NCI-H187 treated with DMSO at 0.1 percent for 48 hours (cell line): ENCODE measurements at places on chromosomes 7 and 10.

DNA sequence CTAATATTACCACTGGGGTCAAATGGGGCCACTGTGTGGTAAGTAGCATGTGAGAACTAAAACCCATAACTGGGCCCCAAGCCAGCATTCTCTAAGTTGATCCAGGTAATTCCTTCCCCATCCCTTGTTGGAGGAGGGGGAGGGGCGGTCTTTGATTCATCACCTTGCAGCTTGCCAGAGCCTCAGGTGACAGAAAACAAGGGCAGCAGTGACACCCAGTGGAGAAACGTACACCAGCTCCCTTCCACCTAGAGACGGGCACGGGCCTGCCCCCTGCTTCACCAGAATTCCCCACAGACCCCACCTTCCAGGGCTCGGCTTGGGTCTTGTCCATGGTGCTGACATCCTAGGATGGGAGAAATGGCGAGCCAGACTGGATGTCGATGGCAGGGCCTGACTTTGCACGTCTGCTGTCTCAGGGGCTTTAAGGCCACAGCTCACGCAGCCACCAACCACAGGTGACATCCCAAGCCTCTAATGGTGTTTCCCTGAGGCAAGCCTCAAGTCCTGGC, 102.0 kb downstream of the STRA8 start:
- DNase-seq: peak; percentile 40

DNA sequence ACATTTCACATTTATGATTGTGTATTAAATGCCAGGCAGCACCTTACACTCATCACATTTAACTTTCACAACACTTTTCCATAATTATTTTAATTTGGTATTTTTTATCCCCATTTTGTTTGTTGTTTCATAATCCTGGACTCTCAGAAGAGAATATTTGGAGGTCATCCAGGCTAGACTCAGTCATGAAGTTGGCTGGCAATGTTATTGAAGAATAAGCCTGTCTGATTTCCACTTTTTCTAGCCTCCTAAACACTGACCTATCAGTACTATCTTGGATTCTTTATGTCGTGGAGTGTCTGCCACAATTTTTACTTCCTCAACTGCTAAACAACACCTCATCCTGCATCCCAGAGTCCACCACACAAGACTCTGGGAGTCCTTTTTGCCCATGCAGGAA, 372.3 kb upstream of the NRP1 start:
- DNase-seq: no peak

GRCh38 chr10:15758618-15759017, 38.9 kb upstream of the ITGA8 start:
- no peak for DNase-seq

DNA sequence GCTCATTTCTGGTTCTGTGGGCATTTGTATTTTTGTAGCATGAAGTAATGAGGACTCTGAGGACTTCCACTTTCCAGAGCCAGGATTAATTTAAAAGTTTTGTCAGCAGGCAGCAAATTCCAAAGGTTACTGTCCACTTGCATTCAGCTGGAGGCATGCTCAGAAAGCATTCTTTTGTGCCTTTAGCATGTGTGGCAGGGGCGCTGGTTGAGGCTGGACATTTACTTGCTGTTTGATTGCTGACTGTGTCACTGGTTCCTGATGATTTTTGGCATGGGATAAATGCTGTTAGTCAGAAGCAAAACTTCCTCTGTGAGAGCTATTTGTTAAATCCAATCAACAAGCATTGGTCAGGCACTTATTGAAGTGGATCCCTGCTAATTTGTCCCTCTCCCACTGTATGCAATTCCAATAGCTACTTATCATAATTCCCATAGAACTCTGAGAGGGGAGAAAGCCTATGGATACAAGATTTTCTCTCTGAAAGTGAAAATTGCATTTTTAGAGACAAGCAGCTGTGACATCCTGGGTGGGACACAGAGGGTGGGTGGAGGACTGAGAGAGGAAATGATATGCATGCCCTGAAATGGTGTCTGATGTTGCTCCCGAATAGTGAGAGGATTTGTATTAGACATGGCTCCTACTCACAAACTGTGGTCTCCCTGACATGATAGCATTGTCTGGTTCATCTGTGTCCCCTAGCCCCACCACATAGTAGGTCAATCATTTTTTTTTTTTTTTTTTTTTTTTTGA, 161.2 kb upstream of the WDR11 start:
- no peak for DNase-seq

DNA sequence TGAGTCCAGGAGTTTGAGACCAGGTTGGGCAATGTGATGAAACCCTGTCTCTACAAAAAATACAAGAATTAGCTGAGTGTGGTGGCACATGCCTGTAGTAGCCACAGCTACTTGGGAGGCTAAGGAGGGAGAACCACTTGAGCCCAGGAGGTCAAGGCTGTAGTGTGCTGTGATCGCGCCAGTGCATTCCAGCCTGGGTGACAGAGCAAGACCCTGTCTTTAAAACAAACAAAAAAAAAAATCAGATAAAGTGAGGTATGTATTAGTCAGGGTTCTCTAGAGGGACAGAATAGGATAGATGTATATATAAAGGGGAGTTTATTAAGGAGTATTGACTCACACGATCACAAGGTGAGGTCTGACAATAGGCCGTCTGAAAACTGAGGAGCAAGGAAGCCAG, 101.5 kb upstream of the GPR26 start:
- no peak for DNase-seq

- no peak for DNase-seq
Observed at GRCh38 chr10:61763778-61764177, 101.0 kb downstream of the CABCOCO1 start.

DNA sequence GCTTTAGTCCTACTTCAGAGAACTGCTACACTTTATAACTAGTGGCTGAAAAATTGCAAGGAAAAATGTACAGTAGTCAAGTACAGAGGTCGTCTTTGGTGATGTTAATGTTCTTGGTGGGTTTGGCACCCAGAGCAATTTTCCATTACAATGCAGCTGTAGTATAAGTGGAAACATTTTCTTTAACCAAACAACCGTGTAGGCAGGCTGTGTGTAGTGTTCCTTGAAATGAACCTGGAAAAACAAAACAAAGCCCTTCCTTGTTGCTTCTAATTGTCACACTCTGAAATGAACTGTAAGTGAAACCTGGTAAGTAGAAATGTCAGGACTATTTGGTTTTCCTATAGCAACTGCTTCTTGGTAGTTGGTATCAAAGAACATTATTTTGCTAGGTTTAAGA, 256.9 kb downstream of the MDFIC start:
- peak; percentile 4 for DNase-seq

- no peak for DNase-seq
Observed at GRCh38 chr7:92827464-92828120, 8.8 kb downstream of the CDK6 start.

DNA sequence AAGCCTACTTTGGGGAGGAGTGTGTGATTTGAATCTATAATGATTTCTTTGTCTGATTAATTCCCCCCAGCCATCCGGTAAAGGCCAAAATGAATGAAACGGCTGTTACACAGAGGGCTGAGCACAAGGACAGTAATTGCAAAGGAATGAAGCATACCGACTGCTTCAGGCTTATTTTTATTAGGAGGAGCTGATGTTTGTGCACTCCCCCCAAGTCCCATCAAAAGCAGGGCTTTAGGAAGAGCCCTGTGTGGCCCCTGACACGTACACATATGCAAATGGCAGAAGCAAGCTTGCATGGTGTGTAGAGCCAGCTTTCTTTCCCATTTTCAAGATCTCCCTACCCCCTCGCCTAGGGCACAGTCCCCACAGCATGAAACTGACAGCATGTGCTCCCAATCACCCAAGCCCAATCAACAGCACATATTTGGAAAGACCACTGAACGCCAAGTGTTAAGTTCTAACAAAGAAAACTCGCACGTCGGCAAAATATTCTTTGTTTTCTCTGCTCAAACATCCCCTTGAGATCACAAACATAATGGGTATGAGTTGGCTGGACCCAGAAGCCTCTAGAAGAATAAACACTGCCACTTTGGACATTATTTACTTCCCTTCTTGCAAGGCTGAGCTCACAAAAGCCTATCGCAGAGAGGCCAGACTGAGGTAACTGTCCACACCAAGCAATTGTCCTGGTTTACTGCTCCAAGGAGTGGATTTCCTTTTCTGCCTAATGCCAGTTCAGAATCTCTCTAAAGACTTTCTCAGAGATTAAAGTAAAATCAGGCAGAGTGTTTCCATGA, 143.0 kb downstream of the CUBN start:
- no peak for DNase-seq

DNA sequence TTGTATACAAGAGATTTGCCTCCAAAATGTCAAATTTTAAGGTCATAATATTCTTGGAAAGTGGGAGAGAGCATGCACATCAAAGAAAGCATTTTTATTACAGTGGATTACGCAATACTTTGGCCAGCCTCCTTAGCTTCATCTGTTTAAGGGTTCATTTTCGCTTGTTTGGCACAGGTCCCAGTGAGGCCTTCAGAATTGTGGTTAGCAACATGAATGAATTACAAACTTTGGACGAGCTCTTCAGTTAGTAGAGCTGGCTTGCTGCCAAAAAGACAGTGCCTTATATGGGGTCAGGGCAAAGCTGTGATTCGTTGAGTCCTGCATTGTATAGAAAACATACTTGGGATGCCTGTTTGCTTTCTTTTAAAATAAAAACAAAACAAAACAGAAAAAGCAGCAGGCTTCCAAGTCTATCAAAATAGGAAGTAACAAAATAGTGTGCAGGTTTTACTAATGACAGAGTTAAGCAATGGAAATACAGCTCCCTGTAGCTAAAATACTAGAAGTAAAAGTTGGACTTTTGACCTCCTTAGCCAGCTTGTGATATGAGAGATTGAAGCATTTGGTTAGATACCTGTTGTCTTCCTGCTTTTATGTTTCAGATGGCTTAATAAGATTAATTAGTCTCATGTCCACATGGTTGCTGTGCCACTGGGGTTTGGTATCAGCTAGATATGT, 190.8 kb downstream of the MLLT10 start:
- DNase-seq: peak; percentile 75

DNA sequence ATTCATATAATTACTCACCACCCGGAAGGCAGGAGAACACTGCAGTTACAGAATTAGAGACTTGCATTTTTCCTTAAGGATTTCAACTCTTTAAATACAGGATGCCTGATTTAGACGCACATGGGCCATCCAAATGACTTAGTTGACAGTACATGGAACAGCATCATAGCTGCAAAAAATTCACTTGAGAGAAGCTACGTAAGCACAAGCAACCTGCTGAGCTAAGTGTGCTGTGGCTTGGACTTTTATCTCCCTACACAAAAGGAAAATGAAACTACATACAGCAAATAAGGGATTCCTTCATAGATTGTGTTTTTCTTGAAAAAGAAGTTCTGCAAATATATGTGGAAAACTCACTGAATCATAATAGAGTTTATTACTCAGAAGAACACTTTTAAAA, 152.6 kb downstream of the POU6F2 start:
- no peak for DNase-seq

DNA sequence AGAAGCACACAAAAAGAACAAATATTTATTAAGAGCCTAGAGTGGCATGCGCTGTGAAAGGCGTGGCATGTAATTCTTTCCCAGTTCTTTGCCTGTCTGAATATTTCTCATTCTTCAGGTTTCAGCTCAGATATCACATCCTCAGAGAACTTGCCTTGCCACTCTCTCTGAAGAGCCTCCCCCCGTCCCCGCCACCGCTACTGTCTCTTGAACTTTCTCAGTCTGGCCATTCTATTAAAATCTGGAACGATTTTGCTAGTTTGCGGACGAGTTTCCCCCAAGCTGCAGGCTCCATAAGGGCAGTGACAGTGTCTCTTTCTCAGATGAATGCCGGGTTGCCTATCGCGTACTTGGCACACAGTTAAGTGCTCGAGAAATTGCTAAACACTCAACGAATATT, 787 bp upstream of the PLEKHA1 start:
- DNase-seq: no peak

- DNase-seq: no peak
Observed at GRCh38 chr7:122103064-122103463, 41.0 kb downstream of the AASS start.

DNA sequence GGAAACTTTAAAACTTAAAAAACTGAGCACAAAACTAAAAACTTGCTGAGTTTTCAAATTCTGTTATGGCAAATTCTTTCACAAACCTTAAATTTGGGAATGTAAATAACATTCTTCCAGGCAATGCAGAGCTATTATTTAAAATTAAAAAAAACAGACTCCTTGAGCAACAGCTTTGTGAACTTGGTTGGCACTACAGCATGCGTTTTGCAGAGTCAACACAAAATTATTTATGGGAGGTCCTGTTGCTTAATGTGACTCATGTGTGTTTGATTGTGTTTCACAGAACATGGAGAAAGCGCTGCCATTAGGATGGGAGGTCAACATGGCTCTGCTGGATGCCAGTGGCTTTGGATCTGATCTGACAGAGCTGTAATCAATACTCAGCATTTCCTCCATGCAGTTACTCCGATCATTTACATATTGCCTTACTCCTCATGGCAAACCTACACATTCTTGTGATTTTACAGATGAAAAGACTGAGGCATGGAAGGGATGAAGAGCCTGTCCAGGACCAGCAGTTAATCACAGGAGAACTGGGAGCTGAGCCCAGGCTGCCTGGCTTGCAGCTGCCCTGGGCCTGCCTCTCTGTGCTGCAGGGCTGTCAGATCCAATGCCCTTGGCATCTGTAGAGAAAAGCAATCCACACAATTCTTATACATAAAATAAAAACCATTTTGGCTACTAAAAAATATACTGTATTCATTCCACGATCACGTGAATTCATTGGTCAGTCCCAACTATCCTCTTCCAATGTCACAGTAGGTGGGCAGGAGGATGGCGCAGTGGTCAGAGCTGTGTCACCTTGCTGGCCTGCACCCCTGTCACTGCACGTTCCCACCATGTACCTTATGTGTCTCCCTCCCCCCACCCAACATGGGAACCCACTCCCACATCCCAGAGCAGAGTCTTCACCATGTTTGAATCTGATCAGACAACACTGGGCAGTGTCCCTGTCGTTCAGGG, 200.9 kb downstream of the CXCL12 start:
- DNase-seq: no peak

DNA sequence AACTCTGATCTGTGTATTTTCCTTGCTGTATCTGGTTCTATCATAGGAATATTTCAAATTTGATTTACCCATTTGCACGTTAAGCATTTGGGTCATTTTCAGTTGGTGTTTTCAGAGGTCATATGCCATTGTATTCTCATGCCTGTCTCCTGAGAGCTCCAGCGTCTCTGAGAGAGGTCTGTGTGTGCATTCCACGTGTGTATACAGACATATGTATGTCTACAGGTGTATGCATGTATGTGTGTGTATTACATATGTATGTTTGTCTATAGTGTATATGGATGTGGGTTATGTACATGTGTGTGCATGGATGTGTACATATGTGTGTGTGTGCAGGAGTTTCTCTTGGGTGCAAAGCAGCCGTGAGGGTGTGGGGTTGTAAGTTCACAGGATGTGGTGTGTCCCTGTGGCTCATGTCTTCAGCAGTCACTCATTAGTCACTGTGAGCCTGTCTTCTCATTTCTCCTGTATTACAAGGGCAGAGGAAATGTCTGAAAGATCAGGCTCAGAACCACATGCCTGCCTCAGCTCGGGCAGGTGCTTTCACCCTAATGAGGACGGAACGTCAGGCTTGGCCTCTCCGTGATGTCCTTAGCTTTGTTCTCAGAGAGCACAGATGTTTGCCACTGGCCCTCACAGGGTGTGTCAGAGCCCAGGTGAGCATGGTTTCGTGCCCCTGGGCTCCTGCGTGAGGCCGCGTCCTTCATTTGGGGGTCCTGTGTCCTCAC, 101.6 kb downstream of the NKX6-2 start:
- DNase-seq: no peak
